ENCODE measurements at places on chromosomes 1 and 21.

DNA sequence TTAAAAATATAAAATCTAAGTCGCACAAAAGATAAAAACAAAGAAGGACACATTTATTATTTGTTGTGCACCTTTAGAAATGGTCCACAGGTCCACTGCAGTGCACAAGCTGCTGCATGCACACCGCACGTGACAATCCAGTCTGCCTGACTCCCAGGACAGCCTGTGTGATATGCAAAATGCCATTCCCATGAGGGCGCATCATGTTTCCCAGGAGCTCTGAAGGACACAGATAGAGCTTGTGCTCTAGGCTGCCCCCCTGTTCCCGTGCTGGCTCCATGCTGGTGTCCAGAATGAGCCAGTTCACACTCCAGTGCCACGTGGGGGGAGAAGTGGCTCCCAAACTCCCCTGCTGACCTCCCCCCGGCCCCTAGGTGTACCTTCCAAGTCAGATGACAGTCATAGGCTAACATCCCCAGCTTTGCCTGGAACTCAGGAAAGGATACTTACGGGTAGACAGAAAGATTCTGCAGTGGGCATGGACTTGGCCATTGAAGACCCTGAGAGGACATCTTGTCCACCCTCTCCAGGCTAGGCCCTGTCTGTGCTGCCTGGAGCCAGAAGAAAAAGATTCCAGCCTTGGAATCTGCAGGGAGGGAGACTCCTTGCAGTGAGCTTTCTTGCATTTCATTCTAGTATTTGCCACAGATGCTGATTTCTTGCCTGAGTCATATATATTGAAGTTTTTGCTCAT, 26.3 kb downstream of the RAB7B start:
- DNase-seq = no peak

DNA sequence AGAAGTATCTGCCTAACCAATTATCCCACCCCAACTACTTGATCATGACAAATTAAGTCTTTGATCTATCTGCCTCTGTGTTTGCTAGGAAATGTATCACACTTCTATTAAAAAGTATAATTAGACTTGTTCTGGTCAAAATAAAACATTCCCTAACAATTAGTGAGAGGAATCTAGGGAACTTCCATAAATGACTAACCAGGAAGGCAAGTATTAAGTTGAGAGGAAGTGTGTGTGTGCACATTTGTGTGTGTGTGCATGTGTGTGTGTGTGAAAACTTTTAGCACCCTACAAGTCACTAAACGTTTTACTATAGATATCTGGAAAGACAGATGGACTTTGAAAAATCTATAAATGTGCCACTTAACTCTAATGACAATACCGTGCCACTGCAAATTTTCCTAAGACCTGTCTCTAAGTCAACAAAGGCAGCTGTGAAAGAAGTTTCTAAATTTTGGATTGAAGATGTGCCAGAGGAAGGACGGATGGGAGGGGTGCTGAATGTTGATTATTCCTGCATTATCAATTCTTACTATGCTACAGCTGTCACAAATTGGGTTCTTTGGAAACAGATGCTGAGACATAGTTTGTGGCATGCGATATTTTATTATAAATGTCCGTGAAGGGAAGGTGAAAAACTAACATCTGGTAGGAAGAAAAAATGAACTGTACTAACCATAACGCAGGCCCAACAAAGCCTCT, 567.1 kb downstream of the PTPRC start:
- DNase-seq = no peak

DNA sequence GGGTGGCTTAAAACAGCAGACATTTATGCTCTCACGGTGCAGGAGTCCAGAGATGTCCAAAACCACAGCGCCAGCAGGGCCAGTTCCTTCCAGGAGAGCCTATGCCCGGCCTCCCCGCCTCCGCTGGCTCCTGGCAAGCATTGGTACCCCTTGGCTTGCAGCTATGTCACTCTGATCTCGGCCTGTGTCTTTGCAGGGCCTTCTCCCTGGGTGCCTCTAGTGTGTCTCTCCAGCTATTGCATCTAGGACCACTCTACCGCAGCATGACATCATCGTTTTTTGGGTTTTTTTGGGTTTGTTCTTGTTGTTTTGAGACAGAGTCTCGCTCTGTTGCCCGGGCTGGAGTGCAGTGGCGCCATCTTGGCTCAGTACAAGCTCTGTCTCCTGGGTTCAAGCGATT, 197.6 kb upstream of the VAMP3 start:
- DNase-seq = no peak

DNA sequence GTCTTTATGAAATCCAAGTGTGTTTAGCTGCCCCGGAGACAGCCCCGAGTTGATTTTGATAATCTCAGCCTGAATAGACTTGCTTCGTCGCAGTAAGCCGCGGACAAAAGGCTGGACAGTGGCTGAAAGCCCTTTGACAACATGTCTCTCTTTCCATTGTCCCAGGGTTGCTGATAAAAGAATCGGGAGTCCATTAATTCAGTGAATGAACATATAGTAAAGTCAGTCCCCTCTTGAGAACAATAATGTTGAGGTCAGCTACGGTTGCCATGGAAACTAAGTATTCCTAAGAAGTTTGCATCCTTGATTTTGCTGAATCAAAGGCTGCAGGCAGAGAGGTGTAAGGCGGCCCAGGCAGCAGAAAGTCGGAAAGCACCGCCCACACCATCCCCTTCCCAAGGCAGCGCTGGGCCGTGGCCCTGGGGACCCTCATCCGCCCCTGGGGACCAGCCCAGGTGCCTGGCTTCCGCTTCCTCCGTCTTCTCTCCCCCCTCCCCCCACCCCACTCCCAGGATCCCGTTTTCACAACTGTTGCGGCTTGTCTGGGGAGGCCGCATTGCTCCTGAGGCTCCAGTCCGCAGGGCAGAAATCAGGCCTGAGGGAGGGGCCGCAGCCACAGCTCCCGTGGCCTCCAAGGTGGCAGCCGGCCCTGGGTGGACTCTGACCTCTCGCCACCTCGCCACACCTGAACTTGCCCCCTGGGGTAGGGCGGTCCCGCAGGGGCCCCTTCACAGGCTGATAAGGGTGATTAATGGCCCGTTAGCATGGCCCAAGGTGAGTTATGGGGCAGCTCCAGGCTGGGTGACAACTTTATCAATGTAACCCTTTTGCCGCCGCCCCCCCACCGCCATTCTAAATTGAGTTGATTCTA, 180.9 kb downstream of the PRDM16 start:
- DNase-seq = no peak

DNA sequence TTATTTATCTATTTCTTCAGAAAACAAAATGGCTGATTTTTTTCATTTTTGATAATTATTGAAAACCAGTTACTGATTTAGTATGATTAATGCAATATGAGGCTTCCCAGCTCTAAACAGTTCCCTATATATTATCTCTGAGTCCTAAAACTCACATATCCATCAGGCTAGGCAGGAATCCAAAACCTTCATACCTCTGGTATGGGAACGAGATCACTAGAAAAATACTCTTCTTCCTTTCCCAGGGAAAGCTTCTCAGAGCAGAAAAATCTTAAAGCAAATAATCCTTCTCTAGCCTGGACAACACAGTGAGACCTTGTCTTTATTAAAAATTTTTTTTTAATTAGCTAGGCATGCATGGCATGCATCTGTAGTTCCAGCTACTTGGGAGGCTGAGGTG, 42.5 kb downstream of the KDM5B start:
- no peak for DNase-seq
